A549 treated with Hydrocortisone at 1 μM for 4 hours (cell line): ENCODE measurements at places on chromosomes 12 and 14. TPM values are rescaled to one million over a fixed set of nuclear protein-coding genes. Genes with fewer than 3 reads are reported as not detected.

Gene CABP1
- 0.10 to 0.32 TPM (median 0.29 TPM) in 5 replicates for total RNA-seq

Gene CPSF2
- 34.6 to 44.6 TPM (median 38.5 TPM) in 5 replicates for total RNA-seq

Gene FOXG1
- total RNA-seq, result 0.13 to 0.22 TPM (median 0.18 TPM) in 5 replicates

Gene TNS2
- 45.0 to 60.3 TPM (median 57.6 TPM) in 5 replicates for total RNA-seq

Gene KCNMB4
- 0.16 to 0.45 TPM (median 0.30 TPM) in 5 replicates for total RNA-seq

Gene SLCO1B3
- 10.9 to 14.3 TPM (median 12.3 TPM) in 5 replicates for total RNA-seq

Gene LIN7A
- 0.21 to 0.62 TPM (median 0.47 TPM) in 5 replicates for total RNA-seq

Gene ANKRD33
- total RNA-seq, result 0.03 to 0.15 TPM in 2 of 5 replicates, not detected in the others

Gene REM2
- 0.30 to 0.46 TPM (median 0.36 TPM) in 5 replicates for total RNA-seq

Gene AMN
- 0.25 to 0.54 TPM (median 0.39 TPM) in 5 replicates for total RNA-seq

Gene RASAL1
- total RNA-seq, result 0.17 to 0.46 TPM (median 0.33 TPM) in 5 replicates

Gene DLGAP5
- 24.4 to 41.4 TPM (median 29.0 TPM) in 5 replicates for total RNA-seq

Gene CLEC12A
- total RNA-seq, result not detected in 5 replicates

Gene RDH5
- total RNA-seq, result 1.6 to 2.7 TPM (median 2.1 TPM) in 5 replicates

Gene DIO3
- 0.05 to 0.08 TPM (median 0.05 TPM) in 4 of 5 replicates, not detected in the other for total RNA-seq

Gene DAO
- total RNA-seq, result not detected in 5 replicates

Gene HOXC10
- 2.6 to 3.1 TPM (median 2.9 TPM) in 5 replicates for total RNA-seq

Gene NINJ2
- 0.43 to 0.69 TPM (median 0.60 TPM) in 5 replicates for total RNA-seq

Gene CLEC4C
- not detected in 5 replicates for total RNA-seq

Gene TPH2
- total RNA-seq, result 0.10 TPM in 1 of 5 replicates, not detected in the others

Gene AQP2
- not detected in 5 replicates for total RNA-seq

Gene PYM1
- 39.8 to 42.5 TPM (median 41.0 TPM) in 5 replicates for total RNA-seq

Gene POTEM
- total RNA-seq, result not detected in 5 replicates

Gene SIX6
- total RNA-seq, result not detected in 5 replicates

Gene CCDC184
- total RNA-seq, result 2.5 to 3.5 TPM (median 2.8 TPM) in 5 replicates

Gene SLC10A1
- not detected in 5 replicates for total RNA-seq

Gene ACTR6
- 16.0 to 34.2 TPM (median 21.5 TPM) in 5 replicates for total RNA-seq

Gene TTC5
- total RNA-seq, result 17.3 to 27.1 TPM (median 18.5 TPM) in 5 replicates

Gene GALNT16
- total RNA-seq, result 2.2 to 4.1 TPM (median 3.3 TPM) in 5 replicates

Gene PRICKLE1
- 0.64 to 1.1 TPM (median 0.81 TPM) in 5 replicates for total RNA-seq

Gene SART3
- 37.6 to 56.5 TPM (median 39.2 TPM) in 5 replicates for total RNA-seq

Gene DACT1
- 0.42 to 0.62 TPM (median 0.58 TPM) in 5 replicates for total RNA-seq

Gene GARIN6
- total RNA-seq, result not detected in 5 replicates

Gene LGR5
- total RNA-seq, result 0.02 TPM in 1 of 5 replicates, not detected in the others

Gene OR11H7
- not detected in 5 replicates for total RNA-seq

Gene SEL1L
- total RNA-seq, result 16.4 to 30.2 TPM (median 22.8 TPM) in 5 replicates

Gene RIMKLB
- 16.5 to 22.9 TPM (median 19.8 TPM) in 5 replicates for total RNA-seq

Gene TESPA1
- not detected in 5 replicates for total RNA-seq

Gene LRP1-AS
- total RNA-seq, result not detected in 5 replicates

Gene ATG2B
- 5.0 to 11.1 TPM (median 7.5 TPM) in 5 replicates for total RNA-seq

Gene CLEC4E
- total RNA-seq, result 0.09 to 0.37 TPM (median 0.36 TPM) in 5 replicates

Gene OTX2
- not detected in 5 replicates for total RNA-seq

Gene KCNC2
- total RNA-seq, result not detected in 5 replicates

Gene CHGA
- 1.3 to 1.7 TPM (median 1.5 TPM) in 5 replicates for total RNA-seq

Gene MAX
- 52.2 to 72.1 TPM (median 54.5 TPM) in 5 replicates for total RNA-seq

Gene KLHDC1
- 0.24 to 0.51 TPM (median 0.36 TPM) in 5 replicates for total RNA-seq

Gene EFS
- total RNA-seq, result not detected in 5 replicates

Gene SRSF9
- total RNA-seq, result 179 to 218 TPM (median 206 TPM) in 5 replicates

Gene TAS2R42
- not detected in 5 replicates for total RNA-seq

Gene SYNDIG1L
- not detected in 5 replicates for total RNA-seq

Gene ZNF385A
- total RNA-seq, result 14.3 to 21.7 TPM (median 20.3 TPM) in 5 replicates

Gene UBE3B
- 12.8 to 16.7 TPM (median 14.0 TPM) in 5 replicates for total RNA-seq

Gene TMPRSS12
- total RNA-seq, result not detected in 5 replicates

Gene FZD10
- not detected in 5 replicates for total RNA-seq

Gene PTGER2
- total RNA-seq, result 2.5 to 4.4 TPM (median 4.2 TPM) in 5 replicates

Gene NOS1
- 0.46 to 0.63 TPM (median 0.51 TPM) in 5 replicates for total RNA-seq

Gene PLEKHG7
- total RNA-seq, result 0.03 TPM in 1 of 5 replicates, not detected in the others

Gene AQP6
- 0.13 TPM in 1 of 5 replicates, not detected in the others for total RNA-seq

Gene KRT77
- total RNA-seq, result not detected in 5 replicates
